ENCODE measurements at places on chromosomes 2 and 18.

DNA sequence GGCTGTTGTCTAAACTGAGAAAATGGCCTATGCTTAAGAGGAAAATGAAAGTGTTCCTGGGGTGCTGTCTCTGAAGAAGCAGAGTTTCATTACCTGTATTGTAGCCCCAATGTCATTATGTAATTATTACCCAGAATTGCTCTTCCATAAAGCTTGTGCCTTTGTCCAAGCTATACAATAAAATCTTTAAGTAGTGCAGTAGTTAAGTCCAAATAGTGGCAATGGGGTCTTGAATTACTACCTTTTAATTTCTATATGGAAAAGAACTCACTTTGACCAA is 13.8 kb upstream of the ALLC start:
- no peak for DNase-seq

DNA sequence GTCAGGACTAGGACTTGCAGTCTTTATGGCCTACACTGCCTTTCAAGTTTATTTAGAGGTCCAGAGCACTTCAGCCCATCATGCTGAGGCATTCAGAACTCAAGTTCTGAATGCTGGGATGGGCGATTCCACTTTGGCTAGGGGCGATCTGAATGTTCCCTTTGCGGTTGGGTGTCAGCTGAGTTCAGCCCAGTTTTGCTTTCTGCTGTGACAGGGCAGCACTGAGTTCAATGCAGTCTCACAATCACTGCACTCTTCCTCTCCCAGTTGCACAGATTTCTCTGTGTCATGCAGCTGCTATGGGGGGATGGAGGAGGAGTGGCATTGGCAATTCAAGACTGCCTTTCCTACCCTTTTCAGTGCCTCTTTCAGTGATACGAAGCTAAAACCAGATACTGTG is 1232.0 kb upstream of the FAM98A start:
- DNase-seq: no peak

DNA sequence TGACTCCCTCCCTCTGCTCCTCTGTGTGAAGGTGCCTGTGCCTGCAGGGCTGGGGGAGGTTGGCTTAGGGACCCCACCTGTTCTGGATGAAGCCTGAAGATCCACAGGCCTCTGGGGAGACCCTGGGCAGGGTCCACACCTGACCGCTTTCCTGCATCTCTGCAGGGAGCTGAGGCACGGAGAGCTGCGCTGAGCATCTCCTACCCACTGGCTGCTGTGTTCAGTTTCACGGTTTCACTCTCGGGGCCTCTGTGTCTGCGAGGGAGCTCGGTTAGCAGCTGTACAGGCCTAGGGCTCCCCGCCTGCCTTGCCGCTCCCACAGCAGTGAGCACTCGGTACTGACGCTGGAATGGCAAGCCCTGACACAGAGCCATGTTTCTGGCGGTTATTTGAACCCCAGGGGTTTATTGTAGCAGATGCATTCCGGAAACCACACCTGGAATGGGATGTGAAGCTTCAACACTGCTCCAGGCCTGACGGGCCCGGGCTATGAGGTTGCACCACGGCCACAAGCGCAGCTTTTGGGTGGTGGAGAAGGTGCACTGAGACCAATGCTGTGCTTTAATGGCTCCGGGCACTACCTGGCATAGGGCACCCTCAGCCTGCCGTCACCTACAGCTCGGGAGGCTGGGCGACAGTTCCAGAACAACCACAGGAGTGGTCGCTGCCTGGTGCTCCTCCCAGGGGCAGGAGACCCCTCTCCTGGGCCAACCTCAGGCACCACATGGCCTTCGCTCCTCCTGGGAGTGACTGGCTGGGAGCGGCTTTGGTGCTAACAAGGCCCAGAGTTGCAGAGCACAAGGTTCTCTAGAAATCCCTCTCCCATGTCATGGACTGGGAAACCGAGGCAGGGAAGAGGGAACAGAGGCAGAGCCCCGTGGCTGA is 257.9 kb downstream of the NDUFA10 start:
- no peak for DNase-seq

GRCh38 chr2:44741507-44741906 is 200.0 kb upstream of the SIX3 start:
- no peak for DNase-seq

DNA sequence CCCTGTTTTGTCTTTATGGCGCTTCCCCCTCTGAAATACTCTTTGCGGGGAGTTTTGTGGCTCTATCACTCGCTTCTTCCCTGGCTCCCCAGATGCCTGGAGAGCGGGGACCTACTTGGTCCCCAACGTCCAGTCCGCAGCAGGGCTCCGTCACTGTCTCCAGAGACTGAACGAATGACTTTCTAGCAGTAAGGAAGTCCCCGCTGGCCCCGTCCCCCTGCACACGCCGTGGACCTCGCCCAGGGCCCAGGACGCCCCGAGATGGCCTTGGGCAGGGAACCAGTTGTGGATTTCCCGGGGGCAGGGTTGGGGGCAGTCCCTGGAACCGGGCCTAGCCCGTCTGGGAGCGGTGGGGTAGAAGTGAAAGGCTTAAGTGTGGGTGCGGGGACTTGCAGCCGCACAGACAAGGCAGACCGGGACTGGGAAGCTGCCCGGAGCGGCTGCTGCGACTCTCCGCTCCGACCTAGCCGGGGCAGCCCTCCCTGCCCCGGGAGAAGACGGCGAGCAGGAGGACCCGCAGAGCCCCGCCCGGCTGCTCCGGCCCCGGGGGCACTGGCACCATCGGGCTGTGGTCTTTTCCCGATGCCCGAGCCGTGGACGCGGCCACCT is 821 bp upstream of the EPHA4 start:
- DNase-seq: no peak

GRCh38 chr2:170862286-170862902 is 45.7 kb downstream of the GAD1 start:
- DNase-seq: no peak

DNA sequence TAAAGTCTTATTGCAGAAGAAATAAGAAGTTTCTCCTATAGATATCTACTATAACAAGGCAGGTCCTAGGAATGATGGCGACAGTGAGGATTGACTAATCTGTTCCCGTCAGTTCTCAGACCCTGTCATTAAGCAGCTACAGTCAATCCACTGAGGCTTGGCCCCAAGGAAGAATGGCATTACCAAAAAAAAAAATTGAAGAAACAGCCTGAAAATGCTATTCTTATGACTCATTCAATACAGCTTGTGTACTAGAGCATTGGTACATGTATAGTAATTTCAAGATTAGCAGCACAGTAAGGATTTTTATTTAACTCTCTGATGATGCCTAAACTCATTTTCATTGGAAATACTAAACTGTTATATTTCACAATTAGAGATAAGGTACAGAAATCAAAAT is 1096.1 kb upstream of the NXPH2 start:
- no peak for DNase-seq

- DNase-seq: no peak
Measured at GRCh38 chr2:11094021-11094810, 61.1 kb upstream of the SLC66A3 start.

GRCh38 chr18:40019797-40020392 is 1935.1 kb upstream of the PIK3C3 start:
- DNase-seq: no peak

DNA sequence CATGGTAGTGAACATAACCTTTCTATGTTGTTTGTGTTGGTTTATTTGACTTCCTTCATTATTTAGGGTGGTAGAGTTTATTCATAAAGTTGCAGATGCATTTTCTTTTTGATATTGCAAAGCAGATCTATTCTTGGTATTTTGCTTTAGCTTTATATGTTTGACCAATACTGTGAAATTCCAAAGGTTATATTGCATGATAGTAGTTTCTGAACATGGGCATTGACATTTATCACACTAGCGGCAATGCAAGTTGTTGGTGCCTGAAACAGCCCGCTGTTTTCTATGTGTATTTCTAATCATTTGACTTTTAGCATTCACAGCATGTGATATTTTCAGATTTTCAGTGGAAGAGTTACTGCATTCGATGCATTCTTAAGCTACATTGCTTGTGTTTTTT is 87.2 kb downstream of the ASXL3 start:
- DNase-seq: no peak

DNA sequence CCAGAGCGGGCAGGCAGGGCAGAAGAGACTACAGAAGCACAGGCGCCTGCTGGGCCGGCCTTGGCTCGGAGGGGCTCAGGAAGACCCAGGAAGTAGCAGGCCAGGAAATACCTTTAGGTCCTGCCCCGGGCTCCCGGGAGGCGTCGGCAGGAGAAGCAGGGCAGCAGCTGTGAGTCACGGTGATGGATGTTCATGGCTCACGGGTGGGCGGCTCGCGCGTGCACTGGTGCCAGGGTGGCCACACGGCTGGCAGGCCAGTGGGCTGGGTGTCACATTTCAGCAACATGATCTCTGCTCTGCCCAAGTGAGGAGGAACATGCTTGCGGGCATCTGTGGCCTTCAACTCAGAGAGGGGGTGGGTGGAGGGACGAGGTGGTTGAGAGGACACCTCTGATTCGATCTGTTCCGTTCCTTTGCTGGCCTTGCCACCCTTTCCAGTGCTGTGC is 139.3 kb downstream of the KLHL29 start:
- no peak for DNase-seq

- DNase-seq: no peak
Measured at GRCh38 chr2:45652090-45653031, 886 bp downstream of the PRKCE start.

DNA sequence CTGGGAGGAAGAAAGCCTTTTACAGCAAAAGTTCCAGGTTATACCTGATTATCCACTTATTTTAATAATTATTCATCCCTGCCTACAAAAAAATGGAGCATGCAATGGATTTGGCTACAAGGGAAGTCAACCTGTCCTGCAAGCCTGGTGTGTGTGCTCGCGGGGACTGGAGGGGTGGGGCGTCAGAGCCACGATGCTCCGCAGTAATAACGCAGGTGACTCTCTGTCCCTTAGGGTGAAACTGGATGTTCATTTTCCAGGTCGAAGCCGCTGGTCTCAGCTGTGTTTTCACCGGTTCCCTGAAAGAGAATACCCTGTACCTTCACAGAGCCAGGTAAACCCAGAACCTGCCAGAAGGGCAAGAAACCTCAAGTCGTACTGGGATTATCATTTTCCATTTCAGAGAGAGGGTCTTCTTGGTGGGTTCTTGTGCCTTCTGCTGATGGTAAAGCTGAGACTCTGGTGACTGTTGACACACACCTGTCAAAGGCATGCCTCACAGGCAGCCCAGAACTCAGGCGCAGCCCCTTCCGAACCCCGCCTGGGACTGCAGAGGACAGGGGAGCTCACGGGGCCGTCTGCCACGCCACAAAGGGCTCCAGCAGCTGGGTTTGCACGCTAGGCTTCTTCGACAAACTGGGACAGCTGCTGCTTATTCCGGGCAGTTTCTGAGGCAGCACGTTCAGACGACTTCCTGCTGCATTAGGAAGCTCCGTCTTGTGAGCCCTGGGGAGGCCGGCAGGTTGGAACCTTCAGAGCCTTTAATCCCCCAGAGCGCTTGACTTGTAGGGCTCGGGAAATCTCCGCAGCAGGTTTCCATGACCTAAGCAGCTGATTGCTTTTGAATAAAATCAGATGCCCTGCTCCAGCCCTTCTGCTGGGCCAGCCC is 58.6 kb downstream of the KCNG2 start:
- DNase-seq: no peak

DNA sequence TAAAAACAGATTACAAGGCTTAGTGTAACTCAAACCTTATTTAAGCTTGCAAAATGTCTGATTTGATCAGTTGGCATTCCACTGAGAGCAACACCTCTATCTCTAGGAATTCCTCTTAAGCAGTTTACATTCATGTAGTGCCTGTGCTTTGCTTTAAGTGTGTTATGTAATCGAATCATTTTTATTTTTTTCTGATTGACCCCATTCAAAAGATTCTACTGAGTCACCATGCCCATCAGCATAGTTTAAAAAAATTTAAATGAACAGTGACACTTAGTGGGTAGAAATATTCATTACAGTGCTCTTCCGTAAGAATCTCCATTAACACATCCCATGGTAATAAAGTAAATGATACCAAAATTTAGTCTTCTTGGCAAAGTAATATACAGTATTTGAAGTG is 67.8 kb upstream of the SLC4A10 start:
- DNase-seq: no peak

GRCh38 chr18:39318462-39318861 is 1752.9 kb upstream of the CELF4 start:
- no peak for DNase-seq

DNA sequence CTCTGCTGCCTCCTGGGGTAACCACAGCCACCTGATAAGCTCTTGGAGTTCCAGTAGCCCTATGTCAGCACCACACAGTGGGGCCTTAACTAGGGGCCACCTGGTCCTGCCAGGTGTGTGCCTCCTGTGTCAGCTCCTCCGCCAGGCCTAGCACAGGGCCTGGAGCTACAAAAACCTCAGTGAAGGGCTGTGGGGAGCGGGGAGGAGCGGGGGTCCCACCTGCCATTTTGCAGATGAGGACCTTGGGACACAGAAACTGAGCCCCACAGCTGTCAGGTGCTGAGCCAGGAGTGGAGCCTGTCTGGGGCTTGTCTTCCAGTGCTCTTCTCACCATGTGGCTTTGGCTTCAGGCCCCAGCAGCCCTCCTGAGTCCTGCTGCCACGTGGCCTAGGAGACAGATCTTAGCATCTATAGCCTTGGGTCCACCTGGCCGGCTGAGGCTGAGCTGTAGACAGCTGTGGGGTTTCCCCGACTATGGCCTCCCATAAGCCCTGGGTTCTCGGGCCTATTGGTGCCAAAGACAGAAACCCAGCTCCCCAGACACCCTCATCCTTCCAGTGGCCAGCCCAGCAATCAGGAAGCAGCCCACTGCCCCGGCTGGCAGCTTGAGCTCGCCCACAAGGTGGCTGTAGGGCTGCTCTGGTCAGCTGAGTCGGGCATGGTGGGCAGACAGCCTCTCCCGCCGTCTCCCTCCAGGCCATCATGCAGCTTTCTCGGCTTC is 104.5 kb upstream of the MCFD2 start:
- DNase-seq: no peak

DNA sequence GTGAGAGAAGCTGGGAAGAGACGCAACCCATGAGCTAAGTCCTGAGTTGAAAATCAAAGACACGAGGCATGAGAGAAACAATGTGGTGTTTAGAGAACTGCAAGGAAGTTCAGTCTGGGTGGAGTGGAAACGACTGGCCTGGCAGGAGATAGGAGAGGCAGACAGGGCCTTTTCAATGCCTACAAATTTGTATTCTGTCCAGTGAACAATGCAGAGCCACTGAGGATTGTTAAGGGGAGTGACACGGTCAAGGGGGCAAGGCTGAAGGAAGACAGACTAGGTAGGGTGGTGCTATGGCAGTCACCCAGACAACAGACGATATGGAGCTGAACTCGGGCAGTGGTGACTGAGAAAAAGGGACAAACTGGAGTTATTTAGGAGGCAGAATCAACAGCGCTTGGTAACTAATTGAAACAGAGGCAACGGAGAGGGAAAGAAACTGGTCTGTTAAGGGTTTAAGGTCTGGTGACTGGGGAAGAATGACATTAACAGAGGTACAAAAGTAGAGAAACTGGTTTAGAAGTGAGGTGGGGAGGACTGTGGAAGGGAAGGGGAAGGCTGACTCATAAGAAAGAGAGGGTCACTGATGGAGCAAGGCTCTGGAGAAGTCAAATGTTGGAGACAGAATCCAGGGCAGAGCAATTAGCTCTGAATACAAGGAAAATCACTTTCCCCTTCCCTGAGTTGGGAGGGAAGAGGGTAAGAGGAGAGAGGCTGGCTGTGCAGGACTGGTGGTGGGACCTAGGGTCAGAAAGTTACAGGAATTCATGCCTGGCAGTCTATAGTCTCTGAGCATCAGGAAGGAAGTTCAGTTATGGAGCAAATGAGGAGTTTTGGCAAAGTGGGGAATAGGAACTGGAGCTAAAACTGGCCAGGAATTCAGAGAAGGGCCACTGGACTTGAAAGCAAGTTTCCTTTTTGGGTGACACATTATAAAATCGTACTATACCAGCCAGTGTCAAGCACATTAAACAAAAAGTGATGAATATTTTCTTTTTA is 63.4 kb upstream of the CHRNA1 start:
- no peak for DNase-seq

GRCh38 chr2:14401873-14402272 is 230.6 kb upstream of the LRATD1 start:
- DNase-seq: no peak

GRCh38 chr2:233441161-233442027 is 87.1 kb downstream of the DGKD start:
- no peak for DNase-seq
